Umbilical cord (tissue), 2 donors: ENCODE measurements at places on chromosomes 7 and 10.

DNA sequence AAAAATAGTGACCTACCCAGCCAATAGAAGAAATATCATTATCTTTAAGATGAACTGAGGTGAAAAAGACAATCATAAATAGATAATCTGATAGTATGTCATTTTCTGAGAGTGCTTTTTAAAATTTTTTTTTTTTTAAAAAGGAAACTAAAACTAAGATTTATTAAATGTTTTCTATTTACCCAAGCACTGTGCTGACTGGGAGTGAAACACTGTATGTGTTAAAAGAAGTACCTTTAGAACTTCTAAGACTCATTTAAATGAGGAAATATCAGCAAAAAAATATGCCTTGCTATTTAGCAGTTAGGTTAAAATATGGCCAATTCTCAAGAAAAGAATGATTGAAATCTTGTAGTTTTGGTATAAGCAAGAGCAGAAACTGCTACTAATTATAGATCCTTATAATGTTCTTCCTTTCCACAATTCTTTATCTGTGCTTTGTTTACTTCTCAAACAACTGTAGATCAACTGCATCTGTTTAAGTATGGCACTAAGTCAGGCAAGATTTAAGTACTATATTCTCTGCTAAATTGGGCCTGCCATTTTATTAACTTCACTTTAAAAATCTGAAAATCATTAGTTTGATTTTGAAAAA is 39.5 kb upstream of the WNT2 start:
- DNase-seq, result no peak

DNA sequence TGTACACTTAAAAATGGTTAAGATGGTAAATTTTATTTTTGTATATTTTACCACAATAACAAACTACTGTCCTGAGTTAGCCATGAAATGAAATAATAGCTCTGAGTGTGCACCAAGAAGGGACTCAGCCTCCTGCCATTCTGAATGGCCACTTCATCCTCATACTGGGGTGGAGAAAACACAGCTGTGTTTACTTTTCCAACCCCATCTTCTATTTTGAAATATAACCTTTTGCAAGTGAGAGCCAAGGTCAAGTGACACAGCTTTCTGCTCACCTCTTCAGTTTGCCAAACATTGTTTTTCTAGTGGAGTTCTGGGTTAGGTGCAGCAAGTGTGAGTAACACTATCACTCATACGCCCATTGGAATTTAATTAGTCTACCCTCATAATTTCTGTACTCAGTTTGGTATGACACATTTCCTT is 107.4 kb upstream of the GLCCI1 start:
- DNase-seq, result no peak

DNA sequence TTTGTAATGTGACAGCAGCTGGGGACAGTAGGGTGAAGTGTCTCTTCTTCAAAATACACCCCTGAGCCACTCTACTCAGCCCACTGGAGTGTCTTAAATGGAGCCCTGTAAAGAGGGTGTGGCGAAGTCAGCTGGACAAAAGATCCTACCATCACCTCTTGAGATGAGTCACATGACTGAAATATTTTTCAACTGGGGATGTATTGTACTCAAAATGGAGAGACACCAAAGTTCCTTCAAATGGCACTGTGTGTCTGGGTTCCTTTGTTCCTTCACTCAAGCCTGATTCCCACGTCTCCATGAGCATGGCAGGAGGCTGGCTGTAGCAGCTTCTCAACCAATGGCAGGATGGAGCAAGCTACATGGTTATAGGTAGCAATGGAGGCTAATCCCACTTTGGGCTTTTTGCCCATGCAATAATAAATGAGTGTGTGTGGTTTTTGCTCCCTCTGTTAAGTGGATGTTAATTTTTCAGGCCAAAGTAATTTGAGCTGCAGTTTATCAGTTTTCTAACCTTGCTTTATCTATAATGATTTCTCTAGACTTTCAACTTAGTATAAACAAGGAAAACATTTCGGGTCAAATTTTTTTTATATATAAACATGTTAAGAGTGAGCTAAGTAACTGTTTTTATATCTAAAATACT is 68.2 kb downstream of the CLEC2L start:
- no peak for DNase-seq

- DNase-seq, result peak; percentile 77
Measured at GRCh38 chr7:92944633-92945032, 108.3 kb upstream of the CDK6 start.

DNA sequence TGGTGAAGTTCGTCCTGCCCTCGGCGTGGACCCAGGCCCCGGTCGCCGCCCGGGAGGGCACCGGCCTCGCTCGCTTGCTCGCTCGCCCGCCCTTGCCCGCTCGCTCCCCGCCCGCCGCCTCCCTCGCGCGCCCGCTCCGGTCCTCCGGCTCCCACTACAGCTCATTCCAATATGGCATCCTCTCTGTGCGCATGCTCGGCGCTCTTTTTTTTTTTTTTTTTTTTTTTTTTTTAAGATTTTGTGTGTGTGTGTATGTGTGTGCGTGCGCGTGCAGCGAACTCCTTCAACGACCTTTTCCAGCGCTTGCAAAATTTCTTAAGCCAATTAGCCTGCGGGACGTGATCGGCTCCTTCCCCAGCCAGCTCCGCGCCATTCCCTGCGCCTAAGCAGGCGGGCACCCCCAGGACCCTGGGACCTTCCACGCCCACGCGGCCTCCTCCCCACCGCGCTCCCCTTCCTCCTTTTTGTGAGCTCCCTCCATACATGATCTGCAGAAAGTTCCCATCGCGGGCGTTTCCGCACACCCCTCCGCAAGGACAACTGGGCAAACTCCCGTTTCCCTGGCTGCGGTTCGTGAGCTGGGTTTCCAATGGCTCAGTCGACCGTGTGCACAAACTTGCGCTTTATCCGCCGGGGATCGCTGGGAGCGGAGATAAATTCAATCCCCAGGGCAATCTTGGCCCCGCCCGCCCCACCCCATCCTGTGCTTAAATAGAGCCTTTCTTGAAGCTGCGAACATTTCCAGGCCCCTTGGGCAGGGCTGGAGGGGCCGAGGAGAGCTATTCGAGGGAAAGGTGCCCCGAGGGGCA is at the start of gene SFMBT2:
TSS of gene SFMBT2 (minus strand) at position 173 of the 809 bp plus-strand sequence. CDS start 29,136 bp downstream, outside the sequence.
- DNase-seq, result peak; percentile 77

DNA sequence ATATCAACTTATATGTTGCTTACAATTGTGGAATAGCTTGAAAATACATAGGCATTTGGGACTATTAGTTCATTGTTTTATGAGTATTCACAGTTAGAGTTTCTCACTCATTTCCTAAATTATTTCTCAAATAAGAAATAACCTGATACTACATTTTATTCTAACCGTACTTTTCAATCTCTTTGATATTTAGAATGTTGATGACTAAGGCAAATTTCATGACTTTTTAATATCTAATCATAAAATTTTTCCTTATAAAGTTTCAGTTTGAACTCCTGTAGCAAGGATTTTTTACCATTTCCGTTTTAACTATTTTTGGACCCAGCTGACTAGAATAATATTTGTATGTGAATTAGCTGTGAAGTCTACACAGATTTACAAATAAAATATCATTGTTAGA is 41.3 kb upstream of the GNAI1 start:
- DNase-seq, result no peak

GRCh38 chr10:65430979-65431378 is 1494.9 kb upstream of the LRRTM3 start:
- DNase-seq, result no peak

GRCh38 chr10:117339578-117339977 is 35.7 kb downstream of the PDZD8 start:
- DNase-seq, result no peak

- no peak for DNase-seq
Measured at GRCh38 chr10:60980997-60981396, 37.0 kb upstream of the RHOBTB1 start.

DNA sequence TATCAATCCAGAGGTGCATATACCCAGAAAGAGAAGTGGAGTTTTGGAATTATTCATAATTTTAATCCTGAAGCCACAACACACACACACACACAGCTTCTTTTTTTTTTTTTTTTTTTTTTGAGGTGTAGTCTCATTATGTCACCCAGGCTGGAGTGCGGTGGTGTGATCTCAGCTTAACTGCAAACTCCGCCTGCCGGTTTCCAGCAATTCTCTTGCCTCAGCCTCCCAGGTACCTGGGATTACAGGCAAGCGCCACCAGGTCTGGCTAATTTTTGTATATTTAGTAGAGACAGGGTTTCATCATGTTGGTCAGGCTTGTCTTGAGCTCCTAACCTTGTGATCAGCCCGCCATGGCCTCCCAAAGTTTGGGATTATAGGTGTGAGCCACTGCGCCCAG is 35.4 kb downstream of the TET1 start:
- no peak for DNase-seq

DNA sequence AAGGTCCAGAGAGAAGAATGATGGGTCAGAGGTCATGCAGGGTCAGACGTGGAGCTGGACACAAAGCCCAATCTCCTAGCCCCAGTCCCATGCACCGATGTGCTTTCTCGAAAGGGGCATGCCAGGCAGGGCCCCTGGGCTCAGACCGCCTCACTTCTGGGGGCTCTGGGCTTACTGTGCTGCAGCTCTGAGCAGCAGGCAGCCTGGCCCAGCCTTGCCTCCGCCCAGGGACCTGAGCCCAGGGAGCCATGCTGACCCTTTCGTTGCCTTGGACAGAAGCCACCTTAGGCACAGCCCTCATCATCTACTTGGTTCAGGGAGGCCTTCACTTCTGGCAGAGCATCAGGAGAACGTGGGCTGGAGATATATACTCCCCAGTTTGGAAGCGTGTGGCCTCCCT is 161.2 kb downstream of the GRK5 start:
- DNase-seq, result no peak
